ENCODE measurements at places on chromosomes 13 and 19. TPM values are rescaled to one million over a fixed set of nuclear protein-coding genes. Genes with fewer than 3 reads are reported as not detected.

Gene SELENOV
- 15.4 TPM for total RNA-seq

Gene EEF1AKMT1
- total RNA-seq = 2.9 TPM

DNA sequence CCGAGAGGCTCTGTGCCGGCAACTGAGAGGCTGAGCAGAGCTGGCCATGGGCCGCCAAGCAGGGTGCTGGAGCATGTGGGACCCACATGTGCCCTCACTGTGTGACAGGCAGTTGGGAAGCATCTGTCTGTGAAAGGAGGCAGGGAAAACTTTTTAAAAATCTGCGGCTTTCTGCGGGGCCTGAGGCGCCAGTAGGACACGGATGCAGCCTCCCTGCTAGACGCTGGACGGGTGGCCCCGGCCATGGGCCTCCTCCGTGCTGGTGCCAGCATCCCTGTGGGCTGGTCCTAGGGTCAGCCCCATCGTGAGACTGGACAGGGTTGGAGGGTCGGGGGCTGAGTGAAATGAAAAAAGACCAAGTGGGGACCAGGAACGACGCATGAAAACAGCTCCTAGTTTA is 20.9 kb upstream of the DCUN1D2 start:
- no peak for DNase-seq
- H3K27ac ChIP-seq = no peak overlapping the region
- no peak overlapping the region for H3K4me3 ChIP-seq
- H3K27me3 ChIP-seq = no peaks in the 10 kb centered on the region
- no peaks in the 10 kb centered on the region for H3K4me1 ChIP-seq
- H3K36me3 ChIP-seq = peaks cover 35% of the 10 kb centered on the region

DNA sequence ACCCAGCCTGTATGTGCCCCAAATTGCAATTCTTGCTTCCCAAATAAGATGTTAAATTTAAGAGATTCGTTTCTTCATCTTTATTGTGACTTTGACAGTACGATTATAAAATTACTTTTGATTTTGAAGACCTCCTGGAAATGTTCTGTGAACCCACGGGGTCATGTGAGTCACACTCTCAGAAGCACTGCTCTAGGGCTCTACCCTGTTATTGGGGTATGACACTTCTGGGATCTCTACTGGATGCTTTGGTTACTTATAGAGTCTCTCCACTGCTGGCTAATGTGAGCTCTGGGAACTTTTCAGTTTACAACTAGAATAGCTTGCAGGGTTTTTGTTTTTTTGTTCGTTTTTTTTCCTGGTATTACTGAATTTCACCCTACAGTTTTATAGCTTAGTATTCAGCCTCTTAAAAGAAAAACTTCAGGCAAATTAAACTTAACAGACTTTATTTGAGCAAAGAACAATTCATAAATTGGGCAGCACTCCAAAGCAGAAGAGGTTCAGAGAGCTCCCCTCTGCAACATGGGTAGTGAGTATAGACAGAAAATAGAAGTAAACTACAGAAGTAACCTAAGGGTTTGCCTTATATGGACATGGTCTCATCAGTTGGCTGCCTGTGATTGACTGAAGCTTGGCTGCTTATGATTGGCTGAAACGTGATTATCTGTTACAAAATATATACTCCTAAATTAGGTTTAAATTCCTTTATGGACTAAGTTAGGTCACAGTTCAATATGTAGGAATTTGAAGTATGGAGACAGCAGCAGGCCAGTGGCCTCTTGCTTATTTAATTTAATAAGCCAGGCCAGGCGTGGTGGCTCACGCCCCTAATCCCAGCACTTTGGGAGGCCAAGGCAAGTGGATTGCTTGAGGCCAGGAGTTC is 28.5 kb upstream of the PSPC1 start:
- no peak overlapping the region for H3K4me3 ChIP-seq
- no peaks in the 10 kb centered on the region for H3K4me1 ChIP-seq
- no peak for DNase-seq
- no peaks in the 10 kb centered on the region for H3K27me3 ChIP-seq

Gene ATP8B3
- 8.2 TPM for total RNA-seq

GRCh38 chr13:70386919-70387318 is 278.7 kb upstream of the KLHL1 start:
- no peaks in the 10 kb centered on the region for H3K36me3 ChIP-seq
- H3K4me3 ChIP-seq = no peak overlapping the region
- H3K27ac ChIP-seq = no peak overlapping the region
- peaks cover 41% of the 10 kb centered on the region for H3K27me3 ChIP-seq
- H3K4me1 ChIP-seq = peaks cover 14% of the 10 kb centered on the region

GRCh38 chr13:98665638-98665995 is 86.9 kb downstream of the SLC15A1 start:
- H3K27me3 ChIP-seq = no peaks in the 10 kb centered on the region
- DNase-seq = no peak
- no peak overlapping the region for H3K27ac ChIP-seq
- no peaks in the 10 kb centered on the region for H3K36me3 ChIP-seq
- H3K4me3 ChIP-seq = no peak overlapping the region
- H3K4me1 ChIP-seq = no peaks in the 10 kb centered on the region

- H3K4me1 ChIP-seq = no peaks in the 10 kb centered on the region
- H3K4me3 ChIP-seq = no peak overlapping the region
- no peak for DNase-seq
- H3K27me3 ChIP-seq = no peaks in the 10 kb centered on the region
Measured at GRCh38 chr13:109485136-109485794, 301.1 kb downstream of the IRS2 start.

Gene TSKS
- 0.30 TPM for total RNA-seq

DNA sequence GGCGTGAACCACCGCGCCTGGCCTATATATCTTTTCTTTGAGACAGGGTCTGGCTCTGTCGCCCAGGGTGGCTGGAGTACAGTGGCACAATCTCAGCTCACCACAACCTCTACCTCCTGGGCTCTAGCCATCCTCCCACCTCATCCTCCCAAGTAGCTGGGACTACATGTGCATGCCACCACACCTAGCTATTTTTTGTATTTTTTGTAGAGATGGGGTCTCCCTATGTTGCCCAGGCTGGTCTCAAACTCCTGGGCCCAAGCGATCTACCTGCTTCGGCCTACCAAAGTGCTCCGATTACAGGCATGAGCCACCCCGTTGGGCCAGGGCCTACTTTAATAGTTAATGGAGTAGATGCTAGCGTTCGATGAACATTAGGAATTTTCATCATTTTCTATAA is 3.4 kb downstream of the TNPO2 start:
- DNase-seq = no peak
- peaks cover 16% of the 10 kb centered on the region for H3K4me1 ChIP-seq
- H3K36me3 ChIP-seq = peaks cover 25% of the 10 kb centered on the region
- no peaks in the 10 kb centered on the region for H3K27me3 ChIP-seq

- peaks cover 23% of the 10 kb centered on the region for H3K27me3 ChIP-seq
- H3K36me3 ChIP-seq = no peaks in the 10 kb centered on the region
- peaks cover 42% of the 10 kb centered on the region for H3K4me1 ChIP-seq
- no peak for DNase-seq
- H3K27ac ChIP-seq = no peak overlapping the region
- no peak overlapping the region for H3K4me3 ChIP-seq
Measured at GRCh38 chr13:106350208-106350607, 185.3 kb downstream of the EFNB2 start.

- H3K4me3 ChIP-seq = no peak overlapping the region
- H3K36me3 ChIP-seq = peaks cover 66% of the 10 kb centered on the region
- no peaks in the 10 kb centered on the region for H3K27me3 ChIP-seq
- no peak for DNase-seq
Measured at GRCh38 chr13:33684874-33685273, 133.1 kb upstream of the RFC3 start.

Gene SBSN
- total RNA-seq = not detected

DNA sequence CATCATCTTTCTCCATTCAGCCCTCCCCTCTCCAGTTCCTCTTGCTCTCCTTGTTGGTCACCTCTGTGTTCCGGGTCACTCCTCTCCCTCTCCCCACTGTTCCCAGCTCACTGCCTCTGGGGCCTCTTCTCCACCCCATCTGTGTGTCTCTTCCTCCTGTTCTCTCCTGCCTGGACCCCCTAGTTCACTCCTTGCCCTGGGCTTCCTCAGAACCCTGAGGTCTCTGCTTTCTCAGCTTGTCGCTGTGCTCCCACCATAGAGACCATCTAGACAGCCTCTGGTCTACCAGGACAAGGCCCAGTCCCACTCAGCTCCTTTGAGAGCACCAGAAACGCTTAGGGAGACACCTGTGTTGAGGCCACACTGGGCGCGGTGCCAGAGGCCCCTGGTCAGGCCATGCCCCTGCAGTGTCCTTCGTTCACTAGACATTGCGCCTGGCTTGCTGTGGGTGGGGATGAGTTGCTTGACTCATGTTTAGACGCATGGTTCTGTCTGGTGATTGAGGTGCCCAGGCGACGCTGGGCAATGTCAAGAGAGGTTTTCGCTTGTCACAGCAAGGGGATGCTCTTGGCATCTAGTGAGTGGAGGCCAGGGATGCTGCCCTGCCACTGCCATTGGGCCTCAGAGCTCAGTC is 4.8 kb downstream of the LENG9 start:
- no peak for DNase-seq
- H3K36me3 ChIP-seq = peaks cover 53% of the 10 kb centered on the region
- peaks cover 7% of the 10 kb centered on the region for H3K4me1 ChIP-seq
- no peaks in the 10 kb centered on the region for H3K27me3 ChIP-seq

Gene PCDH9
- 0.25 TPM for total RNA-seq

DNA sequence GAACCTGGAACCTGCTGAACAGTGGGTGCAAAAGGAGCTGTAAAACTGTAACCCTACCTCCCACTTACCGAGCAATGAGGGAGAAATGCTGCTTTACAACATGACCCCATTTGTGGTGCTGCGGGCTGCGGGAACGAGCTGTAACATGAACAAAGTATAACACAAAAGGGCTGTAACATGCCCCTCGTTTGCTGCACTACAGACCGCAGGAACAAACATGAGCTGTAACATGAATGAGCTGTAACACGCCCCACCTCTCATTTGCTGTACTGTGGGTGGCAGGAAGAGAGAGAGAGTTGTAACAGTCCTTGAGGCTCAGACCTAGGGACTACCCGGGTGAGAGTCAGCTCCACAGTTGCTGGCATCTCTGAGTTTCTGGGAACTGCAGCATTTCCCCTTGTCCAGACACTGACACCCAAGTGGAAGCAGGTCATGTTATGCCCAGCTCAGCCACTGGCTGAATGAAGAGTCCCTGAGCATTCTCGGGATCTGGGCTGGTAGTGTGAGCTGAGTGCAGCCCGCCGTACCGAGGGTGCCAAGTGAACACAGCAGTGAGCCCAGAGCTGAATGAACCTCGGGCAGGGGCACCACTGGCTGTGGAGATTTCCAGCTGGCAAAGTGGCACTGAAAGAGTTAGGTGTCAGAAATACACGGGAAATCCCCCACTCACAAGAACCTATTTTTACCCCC is 1385.3 kb upstream of the SPRY2 start:
- H3K4me3 ChIP-seq = no peak overlapping the region
- H3K4me1 ChIP-seq = no peaks in the 10 kb centered on the region
- DNase-seq = no peak
- H3K27ac ChIP-seq = no peak overlapping the region
- no peaks in the 10 kb centered on the region for H3K36me3 ChIP-seq
